A375 (cell line): ENCODE measurements at places on chromosomes 4 and X. TPM values are rescaled to one million over a fixed set of nuclear protein-coding genes. Genes with fewer than 3 reads are reported as not detected.

The MAGEA1 gene
- 7.0 and 7.1 TPM in 2 replicates for total RNA-seq

The PPEF1 gene
- 0.05 and 0.08 TPM in 2 replicates for total RNA-seq

The TCEAL1 gene
- total RNA-seq: 11.4 and 12.7 TPM in 2 replicates

The C4orf51 gene
- total RNA-seq: not detected in 2 replicates

The NAT8L gene
- 5.0 and 6.1 TPM in 2 replicates for total RNA-seq

The GLUD2 gene
- 2.2 TPM in 2 replicates for total RNA-seq

The MFAP3L gene
- total RNA-seq: 1.1 and 1.2 TPM in 2 replicates

The CXCL11 gene
- not detected in 2 replicates for total RNA-seq

The FRAS1 gene
- total RNA-seq: 0.85 and 1.4 TPM in 2 replicates

The FHIP1A gene
- 3.4 and 7.0 TPM in 2 replicates for total RNA-seq

The MAMLD1 gene
- 0.26 and 0.40 TPM in 2 replicates for total RNA-seq

The GPRASP1 gene
- total RNA-seq: 0.11 and 0.61 TPM in 2 replicates
